ENCODE measurements at places on chromosomes 7 and 10.

DNA sequence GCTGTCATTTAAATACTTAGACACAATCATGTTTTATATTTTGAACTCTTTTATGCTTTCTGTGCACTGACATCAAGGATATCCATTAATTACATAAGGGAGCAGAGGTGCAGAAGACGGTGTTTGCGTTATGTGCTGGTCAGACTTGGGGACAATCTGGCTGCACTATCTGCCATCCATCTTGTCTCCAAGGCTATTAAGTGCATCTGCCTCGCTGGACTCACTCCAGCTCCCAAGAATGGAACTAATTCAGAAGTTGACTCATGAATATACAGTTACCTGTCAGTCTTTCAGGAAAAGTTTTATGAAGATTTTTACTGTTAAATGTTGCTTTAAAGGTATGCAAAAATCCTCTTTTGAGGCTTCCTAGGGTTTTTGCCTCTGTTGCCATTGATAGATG is 391.0 kb downstream of the SUGCT start:
- DNase-seq, result no peak

DNA sequence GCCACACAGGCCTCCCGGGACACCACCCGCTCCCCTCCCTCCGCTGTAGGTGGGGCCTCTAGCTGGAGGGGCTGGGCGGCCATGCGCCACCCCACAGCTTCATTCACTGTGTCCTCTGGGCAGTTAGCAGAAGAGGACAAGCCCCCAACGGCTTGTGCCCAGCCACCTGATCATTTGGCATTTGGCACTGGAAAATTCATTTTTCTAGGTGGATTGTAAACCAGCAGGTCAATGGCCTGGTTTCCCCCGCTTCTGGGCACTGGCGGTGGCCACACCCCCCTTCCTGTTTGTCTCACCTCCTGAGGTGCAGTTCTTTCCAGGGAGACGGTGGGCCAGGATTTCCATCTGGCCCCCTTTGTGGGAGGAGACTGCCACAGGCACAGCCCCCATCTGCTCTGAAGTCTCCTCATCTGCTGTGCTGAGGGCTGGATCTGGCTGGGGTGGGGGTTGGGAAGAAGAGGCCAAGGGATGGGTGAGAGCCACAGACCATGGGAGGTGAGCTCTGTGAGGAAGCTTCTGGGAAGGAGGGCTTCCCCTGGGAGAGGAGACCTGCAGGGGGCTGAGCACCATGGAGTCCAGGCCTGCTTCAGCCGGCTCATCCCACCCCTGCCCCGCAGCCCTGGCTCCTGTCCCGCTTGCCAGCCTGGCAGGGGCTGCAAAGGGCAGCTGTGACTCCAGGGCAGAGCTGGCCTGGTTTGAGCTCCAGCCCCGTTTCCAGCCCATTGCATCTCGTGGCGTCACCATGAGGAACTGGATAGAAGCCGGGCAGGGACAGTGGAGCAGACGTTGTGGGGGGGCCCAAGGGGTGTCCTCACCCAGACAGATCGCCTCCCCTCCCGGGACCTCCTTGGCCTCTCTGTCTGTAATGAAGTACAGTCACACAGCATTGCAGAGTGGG is 40.1 kb upstream of the SLC29A3 start:
- DNase-seq, result no peak

DNA sequence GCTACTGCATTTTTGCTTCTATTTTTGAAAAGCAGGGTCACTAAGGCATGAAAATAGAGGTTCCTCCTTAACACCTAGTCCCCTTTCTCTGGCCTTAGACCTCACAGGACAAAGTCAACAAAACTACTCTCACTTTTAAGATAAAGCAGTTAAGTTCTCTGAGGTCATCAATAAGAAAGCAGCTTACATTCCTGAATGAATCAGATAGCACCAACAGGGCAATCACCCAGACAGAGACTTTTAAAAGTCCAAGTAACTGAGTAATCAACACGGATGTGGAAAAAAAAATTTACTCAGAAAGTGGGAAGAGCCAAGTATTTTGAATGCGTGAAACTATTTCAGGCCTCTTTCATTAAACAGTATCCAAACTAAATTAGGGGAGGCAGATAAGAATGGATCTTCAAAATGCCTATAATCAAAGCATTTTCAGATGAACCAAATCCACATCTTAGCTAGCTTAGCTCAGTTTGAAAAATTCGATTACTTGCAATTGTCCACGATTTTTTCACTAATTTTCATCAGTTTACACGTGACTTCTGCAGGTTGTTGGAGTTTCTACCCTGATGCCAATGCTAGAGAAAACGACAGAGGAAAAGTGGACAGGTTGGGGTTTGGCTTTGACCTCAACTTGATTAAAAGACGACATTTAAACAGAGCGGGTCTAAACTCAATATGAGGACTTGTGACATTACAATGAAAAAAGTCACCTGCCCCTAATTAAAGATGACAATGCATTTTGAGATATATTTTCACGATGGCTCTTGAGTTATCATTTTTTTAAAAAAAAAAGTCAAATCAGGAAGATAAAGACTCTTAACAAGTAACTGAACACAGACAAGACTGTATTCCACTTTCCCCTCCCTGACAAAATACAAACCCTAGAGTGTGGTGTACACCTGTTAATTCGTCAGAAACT is 1.6 kb downstream of the BEND7 start:
- no peak for DNase-seq

- no peak for DNase-seq
These were observed 14.9 kb upstream of the COL13A1 start for GRCh38 chr10:69786791-69787190.

DNA sequence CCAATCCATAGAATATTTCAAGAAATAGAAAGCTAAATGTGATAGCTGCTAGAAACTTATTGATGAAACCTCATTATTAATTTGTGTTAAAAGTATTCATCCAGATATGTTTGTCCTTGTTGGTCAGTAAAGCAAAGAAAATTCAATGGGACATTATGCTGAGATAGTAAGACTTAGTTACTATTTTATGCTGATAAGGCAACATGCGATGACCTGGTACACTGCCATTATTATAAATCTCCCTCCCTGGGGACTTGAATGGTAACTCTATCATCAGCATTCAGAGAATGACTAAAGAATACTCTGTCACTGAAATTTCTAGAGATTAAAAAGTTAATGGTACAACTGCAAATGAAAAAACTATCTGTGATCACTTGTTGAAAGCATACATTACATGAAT is 54.9 kb downstream of the ARHGAP12 start:
- no peak for DNase-seq

GRCh38 chr7:126443951-126444350 is 808.8 kb downstream of the GRM8 start:
- DNase-seq, result no peak

GRCh38 chr7:121429798-121430197 is 33.7 kb upstream of the FAM3C start:
- DNase-seq, result no peak

GRCh38 chr7:1794888-1795542 is 124.9 kb downstream of the ELFN1 start:
- DNase-seq, result no peak

DNA sequence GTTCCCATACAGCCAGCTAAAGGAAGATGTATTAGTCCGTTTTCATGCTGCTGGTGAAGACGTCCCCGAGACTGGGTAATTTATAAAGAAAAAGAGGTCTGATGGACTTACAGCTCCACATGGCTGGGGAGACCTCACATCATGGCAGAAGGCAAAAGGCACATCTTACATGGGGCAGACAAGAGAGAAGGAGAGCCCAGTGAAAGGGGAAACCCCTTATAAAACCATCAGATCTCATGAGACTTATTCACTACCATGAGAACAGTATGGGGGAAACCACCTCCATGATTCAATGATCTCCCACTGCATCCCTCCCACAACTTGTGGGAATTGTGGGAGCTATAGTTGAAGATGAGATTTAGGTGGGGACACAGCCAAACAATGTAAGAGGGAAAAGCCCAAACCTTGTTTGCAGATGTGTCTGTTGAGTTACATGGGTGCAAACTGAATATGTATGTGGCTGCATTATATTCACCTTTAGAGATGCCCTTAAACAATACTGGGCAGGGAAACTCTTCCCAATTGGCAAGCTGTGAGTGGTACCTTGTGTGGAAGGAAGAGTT is 13.1 kb upstream of the BRAF start:
- DNase-seq, result no peak

- DNase-seq, result no peak
These were observed 18.8 kb downstream of the CHAT start for GRCh38 chr10:49632406-49633317.

DNA sequence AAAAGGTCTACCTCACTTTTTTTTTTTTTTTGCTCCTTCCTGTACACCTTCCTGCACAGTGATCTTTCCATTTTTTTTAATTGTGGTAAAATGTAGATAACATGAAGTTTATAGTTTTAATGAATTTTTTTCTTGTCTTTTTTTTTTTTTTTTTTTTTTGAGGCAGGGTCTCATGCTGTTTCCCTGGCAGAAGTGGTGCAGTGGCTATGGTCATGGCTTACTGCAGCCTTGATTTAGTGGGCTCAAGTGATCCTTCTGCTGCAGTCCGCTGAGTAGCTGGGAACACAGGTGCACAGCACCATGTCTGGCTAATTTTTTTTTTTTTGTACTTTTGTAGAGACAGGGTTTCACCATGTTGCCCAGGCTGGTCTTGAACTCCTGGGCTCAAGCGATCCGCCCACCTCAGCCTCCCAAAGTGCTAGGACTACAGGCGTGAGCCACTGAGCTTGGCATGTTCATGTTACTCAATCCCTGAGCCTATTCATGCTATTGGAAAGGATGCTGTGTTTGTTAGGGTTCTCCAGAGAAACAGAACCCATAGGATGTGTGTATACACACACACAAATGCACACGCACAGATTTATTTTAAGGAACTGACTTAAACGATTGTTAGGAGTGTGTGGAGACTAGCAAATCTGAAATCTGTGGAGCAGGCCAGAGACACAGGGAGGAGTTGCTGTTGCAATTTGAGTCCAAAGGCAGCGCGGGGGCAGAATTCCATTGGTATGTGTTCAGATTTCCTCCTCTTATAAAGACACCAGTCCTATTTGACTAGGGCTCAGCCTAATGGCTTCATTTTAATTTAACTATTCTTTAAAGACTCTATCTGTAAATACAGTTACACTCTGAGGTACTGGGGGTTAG is 29.1 kb downstream of the GALNT11 start:
- no peak for DNase-seq

DNA sequence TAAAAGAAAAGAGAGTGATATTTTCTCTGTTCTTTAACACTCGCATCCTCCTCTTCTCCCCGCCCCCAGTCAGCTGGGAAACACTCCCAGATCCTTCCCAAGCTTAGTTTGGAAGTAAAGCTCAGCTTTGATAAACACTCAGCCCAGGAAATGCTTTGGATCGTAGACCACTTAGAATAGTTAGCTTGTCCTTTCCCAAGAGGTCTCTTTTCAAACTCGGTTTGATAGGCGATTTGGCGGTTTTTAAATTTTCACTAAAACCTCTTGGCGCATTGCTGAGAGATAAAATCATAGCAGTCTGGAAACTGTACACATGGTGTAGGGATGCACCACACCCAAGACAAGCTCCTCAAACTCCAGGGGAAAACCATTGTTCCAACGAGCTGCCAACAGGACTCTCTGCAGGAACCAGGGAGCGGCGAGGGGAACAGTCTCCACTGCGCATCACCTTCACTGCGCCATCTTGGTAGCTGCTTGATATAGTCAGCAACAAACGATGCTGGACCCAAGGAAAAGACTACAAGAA is 22.3 kb downstream of the SMURF1 start:
- DNase-seq, result no peak

- DNase-seq, result no peak
These were observed 41.8 kb upstream of the TRIM8 start for GRCh38 chr10:102602272-102603045.

GRCh38 chr7:139642283-139642682 is 118.8 kb downstream of the CLEC2L start:
- DNase-seq, result no peak

GRCh38 chr10:77927402-77928246 is 1.1 kb upstream of the DLG5 start:
- no peak for DNase-seq

- DNase-seq, result no peak
These were observed 67.8 kb downstream of the TBX20 start for GRCh38 chr7:35185908-35186731.

GRCh38 chr7:149097088-149097487 is 6.6 kb upstream of the ZNF786 start:
- no peak for DNase-seq

GRCh38 chr7:132343199-132343598 is 233.1 kb downstream of the PLXNA4 start:
- DNase-seq, result no peak

GRCh38 chr7:98329791-98330373 is 48.4 kb downstream of the BRI3 start:
- DNase-seq, result no peak

DNA sequence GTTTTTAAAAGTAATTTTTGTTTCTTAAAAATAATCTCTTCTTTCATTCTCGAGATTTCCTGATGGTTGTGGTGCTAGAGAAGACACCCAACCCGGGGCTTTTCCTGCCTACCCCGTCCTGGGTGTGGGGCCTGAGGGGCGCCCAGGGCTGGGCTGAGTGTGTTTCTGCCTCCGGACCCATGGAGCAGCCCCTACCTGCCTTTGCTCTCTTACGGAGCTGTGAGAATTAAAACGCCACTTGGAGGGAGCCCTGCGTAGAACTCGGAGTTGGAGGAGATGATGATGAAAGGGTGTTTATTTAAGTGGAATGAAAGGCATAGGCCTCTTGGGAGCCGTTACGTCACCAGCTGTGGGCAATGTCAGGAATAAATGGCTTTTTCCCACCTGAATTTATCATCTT is 261.8 kb upstream of the SHH start:
- DNase-seq, result no peak

DNA sequence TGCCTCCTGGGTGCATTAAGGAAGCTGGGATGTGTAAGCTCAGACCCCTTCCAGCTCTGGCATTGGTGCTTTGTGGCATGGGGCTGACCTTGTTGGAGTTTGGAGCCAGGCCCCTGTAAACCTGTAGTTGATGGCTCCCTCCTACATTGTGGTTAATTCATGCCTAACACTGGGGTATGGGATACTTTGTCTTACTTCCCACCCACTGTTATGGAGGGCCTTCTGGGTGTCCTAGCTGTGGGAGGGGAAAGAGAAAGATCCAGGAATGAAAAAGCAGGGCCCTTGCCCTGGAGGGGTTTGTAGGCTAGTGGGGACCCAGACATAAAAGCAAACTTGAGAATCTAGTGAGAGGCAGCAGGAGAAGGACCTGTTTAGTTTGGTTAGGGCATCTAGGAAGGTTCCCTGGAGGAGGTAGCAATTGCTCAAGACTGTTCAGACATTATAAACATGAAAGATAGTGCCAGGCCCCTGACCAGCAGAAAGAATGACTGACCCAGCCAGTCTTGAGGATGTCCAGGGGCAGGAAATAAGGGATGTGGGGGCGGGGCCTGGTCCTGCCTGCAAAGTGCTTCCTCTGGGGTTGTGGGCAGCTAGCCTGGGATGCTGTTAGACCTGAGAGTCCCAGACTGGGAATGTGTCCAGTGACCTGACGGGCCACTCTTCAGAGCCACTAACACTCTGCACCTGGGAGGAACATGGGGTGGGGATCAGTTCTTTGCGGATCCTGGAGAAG is 6.6 kb downstream of the ADAMTS14 start:
- DNase-seq, result no peak

DNA sequence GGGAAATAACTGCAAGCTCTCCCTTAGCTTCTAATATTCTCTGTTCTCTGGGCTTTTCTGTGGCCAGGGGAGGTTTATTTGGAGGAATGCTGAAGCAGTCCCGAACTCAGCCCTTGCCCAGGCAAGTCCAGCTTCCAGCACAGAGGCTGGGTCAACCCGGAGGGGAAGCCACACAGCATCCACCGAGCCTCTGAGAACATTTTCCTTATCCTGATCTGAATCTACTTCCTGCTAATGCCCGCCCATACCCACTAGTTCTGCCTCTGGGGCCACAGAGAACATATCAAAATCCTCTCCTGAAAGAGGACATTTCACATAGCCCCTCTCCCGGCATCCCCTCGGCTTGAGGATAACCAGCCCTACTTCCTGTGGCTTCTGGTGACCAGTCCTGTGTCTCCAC is 31.1 kb downstream of the SH3PXD2A start:
- DNase-seq, result no peak

Data from D721Med (cell line).